ENCODE measurements at places on chromosomes 11 and 22.

- DNase-seq = no peak
Measured at GRCh38 chr11:111528557-111528956, 12.0 kb upstream of the LAYN start.

DNA sequence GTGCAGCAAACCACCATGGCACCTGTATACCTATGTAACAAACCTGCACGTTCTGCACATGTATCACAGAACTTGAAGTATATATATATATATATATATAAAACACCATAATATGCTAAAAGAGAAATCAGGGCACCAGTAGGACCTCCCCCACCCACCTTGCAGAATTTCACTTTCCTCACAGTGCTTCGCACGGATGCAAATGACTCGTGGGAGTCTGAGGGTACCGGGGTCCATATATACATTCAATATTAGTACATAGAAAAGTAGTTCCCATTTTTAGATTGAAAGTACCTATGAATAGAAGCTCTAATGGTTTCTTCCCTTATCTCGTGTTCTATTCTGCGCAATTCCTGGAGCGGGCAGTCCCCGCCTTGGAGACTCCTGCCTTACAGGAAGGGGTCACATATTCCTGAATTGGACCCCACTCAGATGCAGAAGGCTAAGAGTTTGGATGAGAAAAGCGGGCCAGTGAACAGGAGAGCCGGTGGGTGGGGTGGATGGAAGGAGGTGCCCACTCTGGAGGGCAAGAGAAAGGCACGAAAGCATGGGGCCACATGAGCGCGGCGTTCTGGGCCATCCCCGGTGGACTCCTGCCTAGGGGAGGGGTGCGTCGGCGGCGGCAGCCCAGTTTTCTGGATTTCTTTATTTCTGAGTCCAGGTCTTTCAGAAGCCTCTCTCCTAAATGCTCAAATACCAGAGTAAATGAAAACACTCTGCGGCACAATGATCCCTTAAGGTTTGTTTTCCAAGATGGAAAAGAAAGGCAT, 136.3 kb downstream of the ETS1 start:
- DNase-seq = no peak

GRCh38 chr11:31651208-31651607, 141.6 kb downstream of the ELP4 start:
- DNase-seq = no peak

GRCh38 chr22:46879083-46879482, 116.6 kb downstream of the TBC1D22A start:
- no peak for DNase-seq

DNA sequence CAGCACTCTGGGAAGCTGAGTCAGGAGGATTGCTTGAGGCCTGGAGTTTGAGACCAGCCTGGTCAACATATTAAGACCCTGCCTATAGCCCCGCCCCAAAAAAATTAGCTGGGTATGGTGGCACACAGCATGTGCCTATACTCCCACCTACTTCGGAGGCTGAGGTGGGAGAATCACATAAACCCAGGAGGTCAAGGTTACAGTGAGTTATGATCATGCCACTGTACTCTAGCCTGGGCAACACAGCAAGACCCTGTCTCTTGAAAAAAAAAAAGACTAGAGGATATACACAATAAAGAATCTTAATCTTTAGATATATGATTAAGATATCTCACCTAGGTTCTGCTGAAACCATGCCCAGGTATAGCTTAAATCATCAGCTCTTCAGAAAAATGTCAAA, 136.7 kb downstream of the APOL5 start:
- no peak for DNase-seq
